Sigmoid colon (tissue), 7 donors: ENCODE measurements at places on chromosomes 5 and 9.

- DNase-seq, result no peak
These were observed 129.0 kb downstream of the DAB2IP start for GRCh38 chr9:121780177-121781040.

DNA sequence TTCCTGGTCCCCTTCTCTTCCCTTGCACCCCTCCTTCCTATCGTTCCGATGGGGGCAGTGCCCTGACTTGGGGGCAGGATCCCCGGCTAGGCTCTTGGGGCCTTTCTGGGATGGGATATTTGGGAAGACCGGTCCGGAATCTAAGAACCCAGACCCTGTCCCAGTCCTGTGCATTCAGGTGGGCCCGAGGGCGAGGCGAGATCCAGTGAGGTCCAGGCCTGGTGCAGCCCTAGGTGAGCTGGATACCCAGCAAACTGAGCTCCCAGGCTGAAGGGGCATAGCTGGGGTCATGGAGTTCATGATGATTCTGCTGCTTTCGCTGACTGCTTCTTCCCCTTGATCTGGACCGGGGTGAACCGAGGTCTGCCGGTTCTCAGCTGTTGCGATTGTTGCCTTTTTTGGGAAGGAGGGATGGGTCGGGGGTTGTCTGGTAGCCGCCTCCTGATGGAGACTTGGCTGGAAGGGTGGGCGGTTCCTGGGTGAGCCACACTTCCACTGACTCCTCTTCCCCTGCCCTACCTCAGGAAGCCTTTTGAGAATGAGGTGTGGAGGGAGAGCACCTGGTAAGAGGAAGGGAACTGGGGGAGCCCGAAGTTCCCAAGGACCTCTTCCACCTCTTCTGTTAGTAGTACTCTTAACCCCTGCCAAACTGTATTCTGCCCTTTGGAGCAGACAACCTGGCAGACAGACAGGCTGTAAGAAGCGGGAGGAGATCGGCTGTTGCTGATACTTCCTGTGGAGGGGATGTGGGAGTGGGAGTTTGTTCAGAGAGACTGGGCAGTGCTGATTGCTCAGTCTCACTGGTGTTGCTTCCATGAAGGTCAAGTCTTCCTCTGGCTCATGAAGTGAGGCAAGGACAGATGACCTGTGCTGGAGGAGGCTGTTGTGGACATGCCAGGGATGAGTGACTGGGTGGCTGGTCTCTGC is 1.0 kb downstream of the LRRC8A start:
- DNase-seq, result no peak

DNA sequence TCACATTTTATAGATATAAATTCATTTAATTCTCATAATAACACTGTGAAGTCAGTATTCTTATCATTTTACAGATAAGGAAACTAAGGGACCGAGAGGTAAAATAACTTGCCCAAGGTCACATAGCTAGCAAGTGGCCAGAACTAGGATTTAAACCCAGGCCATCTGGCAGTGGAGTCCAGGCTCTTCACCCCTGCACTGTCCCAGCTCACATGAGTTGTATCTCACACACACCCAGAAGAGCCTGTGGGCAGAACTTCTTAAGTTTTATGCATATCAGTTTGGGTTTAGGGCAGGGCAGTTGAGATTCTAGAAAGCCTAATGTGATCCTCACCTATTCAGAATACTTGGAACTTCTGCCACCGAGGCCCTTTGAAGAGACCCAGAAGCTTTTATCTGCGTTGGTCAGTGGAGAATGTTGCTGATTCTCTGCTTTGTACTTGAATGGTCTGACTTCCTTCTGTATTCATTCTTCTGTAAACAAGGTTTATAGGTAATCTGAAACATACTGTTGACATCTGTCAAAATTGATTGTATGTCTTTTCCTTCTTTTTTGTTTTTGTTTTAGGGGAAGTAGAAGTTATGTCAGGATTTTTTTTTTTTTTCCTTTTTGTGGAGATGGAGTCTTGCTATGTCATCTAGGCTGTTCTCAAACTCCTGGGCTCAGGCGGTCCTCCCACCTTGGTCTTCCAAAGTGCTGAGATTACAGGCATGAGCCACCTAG is 75.8 kb downstream of the KIAA1958 start:
- DNase-seq, result no peak

DNA sequence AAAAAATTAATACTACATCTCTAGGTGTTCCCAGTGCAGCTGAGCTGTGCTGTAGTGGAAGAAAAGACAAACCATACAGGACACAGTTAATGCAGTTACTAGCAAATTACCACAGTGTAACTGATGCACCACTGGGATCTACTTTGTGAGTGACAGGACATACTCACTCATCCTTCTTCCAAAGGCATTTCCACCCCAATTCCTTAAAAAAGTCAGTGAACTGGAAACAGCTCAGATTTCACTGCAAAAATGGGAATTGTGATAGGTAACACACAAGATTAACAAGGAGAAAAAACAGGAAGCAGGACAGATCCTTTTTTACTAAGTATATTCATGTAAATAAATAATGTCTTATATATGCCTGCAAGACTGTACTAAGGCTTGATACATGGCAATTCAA is 109.6 kb downstream of the DMAC1 start:
- no peak for DNase-seq

DNA sequence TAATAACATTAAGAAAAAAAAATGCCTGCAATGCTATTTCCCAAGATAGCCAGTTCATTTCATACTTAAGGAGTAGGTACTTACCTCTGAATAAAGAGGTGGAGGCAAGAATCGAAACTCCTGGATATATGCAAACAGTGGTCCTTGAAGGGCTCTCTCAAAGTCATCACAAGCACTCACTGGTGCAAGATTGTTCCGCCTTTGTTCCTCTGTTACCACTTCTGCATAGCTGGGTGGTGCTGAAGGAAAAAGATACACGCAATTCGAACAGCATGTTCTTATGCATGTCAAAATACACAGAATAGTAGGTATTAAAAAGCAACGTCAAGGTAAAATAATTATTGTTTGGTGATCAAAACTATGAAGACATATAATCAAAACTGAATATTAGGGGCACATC is 9.5 kb downstream of the ARRDC3 start:
- no peak for DNase-seq

GRCh38 chr9:130570208-130570607 is 9.2 kb upstream of the FUBP3 start:
- no peak for DNase-seq

- no peak for DNase-seq
These were observed 86.9 kb downstream of the ATG10 start for GRCh38 chr5:82058710-82059109.

DNA sequence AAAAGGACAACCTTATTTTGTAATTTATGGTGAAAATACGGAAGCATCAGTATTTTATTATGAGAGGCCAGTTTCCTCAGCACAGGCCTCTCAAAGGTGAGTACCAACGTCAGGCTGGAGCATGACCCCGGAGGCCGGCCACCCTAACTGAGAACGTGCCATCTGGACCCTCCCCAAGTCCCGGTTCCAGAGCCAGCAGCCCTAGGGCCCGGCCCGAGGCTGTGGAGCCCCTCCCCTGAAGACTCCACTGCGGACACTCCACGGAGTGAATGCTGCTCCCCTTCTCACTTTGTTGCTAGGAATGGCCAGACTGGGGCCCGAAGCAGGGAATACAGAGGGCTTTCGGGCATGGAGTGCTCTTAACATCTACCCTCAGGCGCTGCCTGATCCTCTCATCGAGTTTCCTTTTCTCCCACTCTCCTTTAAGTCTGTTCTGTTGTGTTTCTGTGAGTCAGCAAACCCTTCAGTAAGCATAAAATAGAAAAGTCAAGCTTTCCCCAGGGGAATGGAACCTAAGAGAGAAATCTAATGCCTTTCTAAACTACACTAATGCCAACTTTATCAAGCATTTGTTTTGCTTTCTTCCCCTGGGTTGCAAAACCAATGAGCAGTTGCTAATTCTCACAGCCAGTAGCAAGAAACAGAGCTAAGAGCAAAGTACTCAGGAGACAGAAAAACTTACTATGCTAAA is 4.5 kb downstream of the BRD9 start:
- DNase-seq, result no peak

GRCh38 chr5:142590451-142591231 is 95.2 kb downstream of the FGF1 start:
- DNase-seq, result no peak

- no peak for DNase-seq
These were observed 170.4 kb upstream of the KCNN2 start for GRCh38 chr5:114191441-114191840.

GRCh38 chr9:123727332-123727731 is 202.6 kb downstream of the DENND1A start:
- no peak for DNase-seq

- no peak for DNase-seq
These were observed 50.9 kb downstream of the AP3B1 start for GRCh38 chr5:78243639-78244038.
